NCI-H345 (cell line): ENCODE measurements at places on chromosomes 2 and 18.

- DNase-seq = no peak
These were observed 228.4 kb downstream of the FHOD3 start for GRCh38 chr18:36525913-36526312.

DNA sequence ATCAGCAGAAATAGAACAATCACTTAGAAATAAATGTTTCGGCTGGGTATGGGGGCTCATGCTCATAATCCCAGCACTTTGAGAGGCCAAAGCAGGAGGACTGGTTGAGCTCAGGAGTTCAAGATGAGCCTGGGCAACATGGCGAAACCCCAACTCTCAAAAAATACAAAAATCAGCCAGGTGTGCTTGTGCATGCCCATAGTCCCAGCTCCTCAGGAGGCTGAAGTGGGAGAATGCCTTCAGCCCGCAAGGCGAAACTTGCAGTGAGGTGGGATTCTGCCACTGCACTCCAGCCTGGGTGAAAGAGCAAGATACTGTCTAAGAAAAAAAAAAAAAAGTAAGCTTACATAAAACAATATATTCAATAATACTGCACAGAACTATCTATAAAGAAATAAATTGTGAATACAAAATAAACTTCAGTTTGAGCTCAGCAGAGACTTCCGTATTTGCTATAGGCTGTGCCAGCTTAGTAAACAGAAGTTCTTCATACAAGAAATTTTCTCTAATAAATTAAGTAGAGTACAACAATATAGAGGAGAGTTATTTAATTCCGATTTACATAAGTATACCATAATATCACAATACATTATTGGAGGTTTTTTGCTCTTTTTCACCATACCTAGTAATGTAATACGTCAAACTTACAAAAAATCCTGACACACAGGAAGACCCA is 43.6 kb downstream of the SRBD1 start:
- no peak for DNase-seq

DNA sequence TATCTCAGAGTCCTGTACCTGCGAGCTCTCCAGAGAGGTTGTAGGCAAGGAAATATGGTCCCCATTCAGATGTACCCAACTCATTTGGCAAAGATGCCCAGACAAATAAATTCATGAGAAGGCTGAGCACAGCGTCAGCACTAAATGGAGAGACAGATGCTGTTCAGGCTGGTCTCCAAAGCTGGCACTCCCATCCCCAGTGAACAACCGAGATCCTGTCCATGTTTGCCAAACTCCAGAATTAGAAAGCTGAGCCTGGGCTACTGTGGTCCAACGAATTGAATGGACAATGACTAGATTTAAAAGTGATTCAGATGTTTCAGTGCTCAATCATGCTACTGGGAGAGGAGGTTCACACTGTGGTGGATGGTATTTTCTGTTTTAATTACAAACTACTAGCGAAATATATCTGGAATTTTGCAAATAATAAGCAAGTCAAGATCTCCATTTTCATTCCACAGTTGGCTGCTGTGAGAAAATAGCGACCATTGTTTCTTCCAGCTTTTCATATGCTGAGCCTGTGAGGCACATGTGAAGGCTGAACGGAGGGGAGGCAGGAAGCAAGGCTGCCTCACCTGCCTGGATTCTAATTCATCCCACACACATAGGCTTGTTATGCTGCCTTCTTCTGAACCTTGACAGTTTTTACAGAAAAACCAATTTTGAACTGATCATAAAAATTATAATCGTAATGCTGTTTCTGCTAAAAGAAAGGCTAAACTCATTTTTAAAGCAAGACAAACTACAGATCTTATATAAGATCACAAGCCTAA is 22.6 kb upstream of the DAPL1 start:
- DNase-seq = no peak

DNA sequence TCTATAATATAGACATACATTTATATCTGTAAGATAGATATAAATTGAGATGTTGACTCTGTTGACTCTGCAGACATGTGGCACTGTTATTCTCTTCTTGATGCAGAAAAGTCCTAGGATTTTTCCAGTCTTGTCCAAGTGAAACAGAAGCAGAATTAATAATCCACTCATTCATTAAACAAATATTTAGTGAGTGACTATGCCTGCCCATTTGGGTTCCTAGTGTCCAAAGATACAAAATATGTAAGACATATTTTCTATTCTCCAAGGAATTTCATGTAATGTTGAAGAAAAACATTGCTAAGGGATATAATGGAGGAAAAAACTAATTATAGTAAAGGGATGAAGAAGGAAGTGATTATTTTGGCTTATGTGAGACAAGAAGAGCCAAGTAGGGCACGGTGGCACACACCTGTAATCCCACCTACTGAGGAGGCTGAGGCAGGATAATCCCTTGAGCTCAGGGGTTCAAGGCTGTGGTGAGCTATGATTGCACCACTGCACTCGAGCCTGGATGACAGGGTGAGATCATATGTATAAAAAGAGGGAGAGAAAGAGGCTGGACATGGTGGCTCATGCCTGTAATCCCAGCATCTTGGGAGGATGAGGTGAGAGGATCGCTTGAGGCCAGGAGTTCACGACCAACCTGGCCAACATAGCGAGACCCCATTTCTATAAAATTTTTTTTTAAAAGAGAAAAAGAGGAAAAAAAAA is 19.9 kb upstream of the PLEKHH2 start:
- DNase-seq = no peak

DNA sequence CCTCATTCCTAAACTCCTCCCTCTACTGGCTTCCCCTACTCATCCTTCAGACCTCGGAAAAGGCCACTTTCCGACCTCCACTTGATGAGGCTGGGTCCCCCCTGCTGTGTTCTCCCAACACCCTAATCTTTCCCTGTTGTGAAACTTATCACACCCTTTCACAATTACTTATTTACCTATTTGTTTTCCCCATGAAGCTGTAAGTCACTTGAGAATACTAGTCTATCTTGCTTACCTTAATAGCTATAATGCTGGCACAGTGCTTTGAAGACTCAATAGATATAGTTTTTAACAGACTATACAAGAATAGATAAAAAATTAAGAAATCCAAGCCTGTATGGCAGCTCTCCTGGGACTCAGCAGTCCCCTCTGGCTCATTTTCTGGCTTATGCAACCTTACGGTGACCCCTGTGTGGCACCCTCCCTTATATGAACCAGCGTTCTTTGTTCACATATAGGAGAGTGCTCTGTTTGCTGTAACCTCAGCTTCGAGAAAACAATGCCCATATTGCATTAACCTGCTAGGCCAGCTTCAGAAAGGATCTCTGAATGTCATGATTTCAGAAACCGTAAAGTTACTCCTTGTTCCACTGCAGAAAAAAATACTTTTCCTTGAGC is 220.4 kb upstream of the PKDCC start:
- no peak for DNase-seq

DNA sequence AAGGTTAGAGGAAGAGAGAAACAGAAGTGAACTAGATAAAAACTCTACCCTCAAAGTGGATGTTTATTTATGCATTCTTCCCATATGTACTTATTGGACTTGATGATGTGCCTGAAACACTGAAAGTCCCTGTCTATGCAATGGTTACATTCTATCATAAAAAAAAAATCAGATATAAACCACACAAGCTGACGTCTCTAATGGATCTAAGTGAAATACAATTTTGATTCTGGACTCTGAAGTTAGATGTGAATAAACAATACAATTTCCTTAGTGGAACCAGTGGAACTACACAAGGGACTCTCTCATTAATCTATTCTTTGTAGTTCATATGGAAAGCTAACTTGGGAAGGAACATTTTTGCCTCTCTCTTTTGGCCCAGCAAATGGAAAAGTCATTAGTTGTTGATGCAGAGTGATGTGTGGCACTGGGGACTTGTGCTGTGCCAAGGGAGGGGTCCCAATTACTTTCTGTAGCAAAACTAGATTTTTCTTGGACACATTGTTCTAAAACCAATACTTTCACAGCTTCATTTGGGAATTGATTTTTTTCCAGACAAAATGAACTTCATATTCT is 376.8 kb downstream of the TRIB2 start:
- no peak for DNase-seq

- DNase-seq = peak; percentile 71
These were observed 34.9 kb downstream of the C18orf54 start for GRCh38 chr18:54392543-54393023.

DNA sequence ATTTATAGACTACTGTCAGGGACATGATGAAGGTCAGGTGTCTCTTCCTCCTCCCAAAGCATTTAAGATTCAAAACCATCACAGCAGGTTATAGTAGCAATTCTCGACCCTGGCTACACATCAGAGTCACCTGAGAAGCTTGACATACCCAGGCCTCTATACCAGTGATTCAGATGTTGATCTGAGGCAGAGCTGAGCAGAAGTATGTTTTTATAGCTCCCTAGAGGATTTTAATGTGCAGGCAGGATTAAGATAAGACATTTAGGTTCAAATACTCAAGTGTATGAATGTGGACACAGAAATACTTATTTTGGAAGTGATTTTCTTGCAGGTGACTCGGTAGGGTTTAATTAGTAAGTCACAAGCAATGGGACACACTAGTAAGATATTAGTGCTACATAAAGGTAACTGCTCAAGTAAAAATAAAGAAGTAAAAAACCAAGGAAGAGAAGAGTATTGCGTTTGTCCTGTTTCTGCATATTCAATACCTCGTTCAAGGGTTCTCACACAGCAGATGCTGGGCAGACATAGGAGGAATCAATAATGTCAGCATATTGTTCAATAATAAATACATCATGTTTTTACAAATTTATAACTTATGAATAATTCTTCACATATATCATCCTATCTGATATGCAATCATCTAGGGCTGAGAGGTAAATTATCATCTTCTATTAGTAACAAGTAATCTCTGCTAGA is 7.0 kb downstream of the GCFC2 start:
- no peak for DNase-seq

DNA sequence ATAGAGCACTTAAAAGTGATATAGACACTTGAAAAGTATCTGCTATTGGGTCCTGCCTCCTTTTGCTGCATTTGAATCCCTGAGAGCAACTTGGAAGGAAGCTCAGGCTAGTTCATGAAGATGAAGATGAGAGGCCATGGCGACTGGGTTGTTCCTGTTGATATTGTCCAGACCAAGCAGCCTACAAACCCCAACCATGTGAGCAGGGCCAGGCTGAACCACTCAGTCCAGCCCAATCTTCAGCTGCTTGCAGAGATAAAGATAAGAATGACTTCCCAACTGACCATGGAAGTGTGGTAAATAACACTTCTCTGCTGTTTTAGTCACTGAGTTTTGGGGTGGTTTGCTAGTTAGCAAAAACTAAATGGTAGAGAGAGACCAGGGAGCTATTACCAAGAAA is 417.6 kb downstream of the SOX11 start:
- no peak for DNase-seq

GRCh38 chr18:6412933-6413472 is 1.7 kb downstream of the L3MBTL4 start:
- no peak for DNase-seq

GRCh38 chr2:45220227-45220626 is 211.0 kb upstream of the SIX2 start:
- peak; percentile 74 for DNase-seq

DNA sequence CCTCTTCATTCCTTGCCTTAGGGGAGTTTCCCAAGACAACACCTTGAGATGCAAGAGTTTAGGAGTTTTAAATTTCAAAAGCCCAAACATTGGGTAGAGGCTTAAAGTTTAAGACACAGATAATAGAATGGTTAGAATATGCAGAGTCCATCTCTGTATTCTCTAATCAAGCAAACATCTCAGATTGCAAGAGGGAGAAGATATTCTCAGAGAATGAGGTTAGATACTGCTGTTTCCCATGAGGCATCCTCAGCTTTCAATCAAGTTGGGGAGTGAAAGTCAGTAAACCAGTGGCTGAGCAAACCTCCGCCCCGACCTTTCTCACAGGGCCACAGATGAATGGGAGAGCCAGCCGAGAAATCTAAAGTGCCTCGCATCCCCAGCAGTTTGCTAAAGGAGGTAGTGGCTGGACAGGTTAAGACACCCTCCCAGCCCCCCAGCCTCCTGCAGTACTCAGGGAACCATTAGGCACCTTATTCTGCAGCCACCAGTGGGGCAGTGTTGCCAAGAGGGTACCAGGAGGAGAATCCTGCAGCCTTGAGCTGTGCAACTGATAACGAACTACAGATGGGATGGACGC is 30.0 kb downstream of the FBXO36 start:
- no peak for DNase-seq

DNA sequence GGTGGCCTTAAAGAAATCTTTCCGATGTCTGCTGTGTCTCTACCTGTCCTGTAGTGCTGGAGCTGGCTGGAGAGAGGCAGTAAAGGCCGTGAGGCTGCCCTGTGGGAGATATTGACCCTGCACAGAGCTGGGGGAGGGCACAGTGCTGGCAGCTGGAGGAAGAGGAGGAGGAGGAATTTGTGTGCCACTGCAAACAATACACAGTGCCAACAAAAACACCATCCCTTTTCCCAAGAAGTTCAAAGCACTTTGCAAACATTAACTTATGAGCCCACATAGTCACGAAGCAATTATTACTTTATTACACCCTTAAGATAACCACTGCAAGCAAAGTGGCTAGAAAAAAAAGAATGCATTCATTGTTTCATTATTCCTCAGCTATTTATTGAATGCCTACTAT is 45.0 kb upstream of the CYTIP start:
- DNase-seq = no peak

DNA sequence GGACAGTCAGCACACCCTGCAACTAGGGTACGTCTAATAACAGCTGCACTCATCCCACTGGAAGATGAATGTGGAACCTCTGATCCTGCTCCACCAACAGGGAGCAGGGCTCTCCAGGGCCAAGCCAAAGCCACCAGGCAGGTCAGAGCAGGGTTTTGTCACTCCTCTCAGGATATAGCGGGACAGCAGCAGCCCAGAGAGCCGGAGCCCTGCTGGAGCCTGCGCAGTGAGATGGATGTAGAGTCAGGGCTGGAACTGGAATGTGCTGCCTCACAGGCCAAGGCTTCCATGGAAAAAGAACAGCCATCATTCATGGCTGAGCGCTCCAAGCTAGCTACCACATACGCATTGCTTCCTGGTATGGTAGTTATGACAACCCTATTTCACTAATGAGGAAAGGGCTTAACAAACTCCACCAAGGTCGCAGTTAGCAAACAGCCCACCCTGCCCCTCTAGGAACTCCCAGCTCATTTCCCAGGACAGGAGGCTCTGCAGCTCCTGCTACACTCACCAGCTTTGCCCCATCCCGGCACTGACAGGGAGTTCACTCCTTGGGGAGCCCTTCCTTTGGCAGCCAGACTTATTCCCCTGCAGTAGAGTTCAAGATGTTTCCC is 85.2 kb downstream of the HS1BP3 start:
- DNase-seq = no peak

- DNase-seq = no peak
These were observed 772.2 kb downstream of the SUCLG1 start for GRCh38 chr2:83686863-83687262.
